ENCODE measurements at places on chromosomes 2 and 18.

- no peak for DNase-seq
Measured at GRCh38 chr2:235447210-235447609, 46.6 kb upstream of the AGAP1 start.

DNA sequence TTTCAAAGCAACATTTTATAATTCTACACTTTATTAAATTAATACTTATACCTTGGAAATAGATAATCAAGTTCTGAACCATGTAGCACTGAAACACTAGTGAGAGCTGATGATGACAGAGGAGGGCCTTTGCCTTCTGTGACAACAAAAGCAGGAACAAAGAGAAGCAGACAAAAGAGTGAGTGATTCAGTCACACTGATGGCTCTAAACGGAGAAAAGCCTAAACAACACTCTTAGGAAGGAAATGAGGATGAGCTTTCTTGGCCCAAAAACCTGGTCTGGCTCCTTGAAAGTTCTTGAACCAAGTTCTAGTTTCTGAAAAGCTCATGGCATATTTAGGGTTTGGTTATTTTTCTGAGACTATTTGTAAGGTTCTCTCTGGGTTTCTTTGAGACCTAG lies 271.9 kb downstream of the DPP10 start:
- no peak for DNase-seq

DNA sequence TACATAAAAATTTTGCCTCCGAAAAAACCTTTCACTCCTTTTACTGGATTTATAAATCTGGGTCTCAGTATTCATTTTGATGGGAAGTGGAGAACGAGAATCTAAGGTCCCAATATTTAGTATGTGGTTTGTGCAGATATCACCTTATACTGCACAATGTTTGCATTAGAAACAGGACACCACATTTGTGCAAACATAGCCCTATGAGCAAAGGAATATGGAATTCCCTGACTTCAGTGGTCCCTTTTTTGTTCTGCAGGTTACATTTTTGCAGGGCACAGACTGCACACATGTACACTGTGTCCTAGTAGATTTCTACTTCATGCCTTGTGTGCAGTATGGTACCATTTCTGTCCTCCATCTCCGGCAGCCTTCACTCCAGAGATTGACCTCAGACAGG lies 130.0 kb downstream of the CDH19 start:
- no peak for DNase-seq

- DNase-seq: no peak
Measured at GRCh38 chr2:8574196-8575037, 107.4 kb upstream of the ID2 start.
